ENCODE measurements at places on chromosomes 12 and 14. TPM values are rescaled to one million over a fixed set of nuclear protein-coding genes. Genes with fewer than 3 reads are reported as not detected.
A peak's percentile ranks its signal among the peaks of the same experiment; 100 is the strongest.

ASIC1 gene
- total RNA-seq = 1.3 TPM

PLEK2 gene
- total RNA-seq = 111 TPM

DNA sequence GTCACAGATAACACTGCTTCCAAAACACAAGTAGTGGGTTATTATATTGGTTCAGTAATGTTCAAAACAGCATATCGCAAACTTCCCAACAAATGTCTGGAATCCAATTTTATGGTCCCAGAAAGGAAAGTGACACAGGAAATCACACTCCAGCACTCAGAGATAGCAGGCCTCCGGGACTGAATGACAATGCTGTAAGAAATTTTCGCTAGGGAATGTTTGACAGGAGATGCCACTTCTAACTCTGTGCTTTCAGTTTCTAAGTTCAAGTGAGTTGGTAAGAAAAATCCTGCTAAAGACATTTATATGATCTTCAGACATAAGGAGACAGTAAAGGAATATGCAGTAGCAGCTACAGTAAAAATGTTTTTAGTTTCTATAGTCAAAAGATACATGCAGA is 93.2 kb downstream of the SLC2A13 start:
- DNase-seq = no peak

GRCh38 chr12:45427042-45427441 is 211.1 kb downstream of the ANO6 start:
- no peak for DNase-seq

- DNase-seq = peak; percentile 8
Observed at GRCh38 chr12:30110958-30111586, 327.3 kb upstream of the TMTC1 start.

DNA sequence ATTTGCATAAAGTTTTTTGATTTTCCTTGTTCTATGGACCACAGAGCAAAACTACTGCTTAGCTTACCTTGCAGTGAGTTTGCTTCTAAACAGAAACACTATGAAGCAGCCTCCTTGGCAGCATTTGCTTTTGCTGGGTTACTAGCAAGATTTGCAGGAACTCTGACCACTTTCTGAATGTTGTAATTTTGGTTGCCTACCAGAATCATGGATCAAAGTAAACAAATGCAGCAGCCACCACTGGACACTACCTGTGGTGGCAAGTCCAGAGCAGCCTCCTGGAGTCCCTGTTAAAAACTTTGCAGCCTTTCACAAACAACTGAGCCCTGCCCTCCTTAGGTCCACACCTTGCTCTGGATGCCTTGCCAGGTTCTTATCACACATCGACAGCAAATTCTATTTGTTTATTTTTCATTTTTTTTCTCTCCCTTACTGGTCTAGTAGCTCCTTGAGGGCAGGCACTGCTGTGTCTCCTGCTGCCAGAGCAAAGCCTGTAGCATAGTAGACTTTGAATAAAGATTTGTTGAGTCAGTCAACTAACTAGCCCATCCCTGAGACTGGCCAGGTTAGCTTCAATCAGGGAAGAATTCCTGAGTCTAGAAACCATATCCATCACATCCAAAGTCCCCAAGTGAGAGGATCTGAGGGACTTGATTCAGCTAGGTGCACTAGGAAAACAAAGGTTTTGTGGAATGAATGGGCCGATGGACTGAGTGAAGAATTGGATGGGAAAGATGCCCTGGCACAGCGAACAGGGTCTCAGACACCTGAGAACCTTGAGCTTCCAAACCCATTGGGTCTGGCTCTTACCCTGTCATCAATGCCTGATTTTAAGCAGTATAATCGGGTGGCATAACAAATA is 5.7 kb downstream of the TTC6 start:
- peak; percentile 16 for DNase-seq

GRCh38 chr12:115227137-115227615 is 543.2 kb upstream of the TBX3 start:
- peak; percentile 96 for DNase-seq
